ENCODE measurements at places on chromosomes 6 and 20. TPM values are rescaled to one million over a fixed set of nuclear protein-coding genes. Genes with fewer than 3 reads are reported as not detected.

GRCh38 chr6:125791151-125791819, 525 bp downstream of the NCOA7 start:
- DNase-seq: no peak

DNA sequence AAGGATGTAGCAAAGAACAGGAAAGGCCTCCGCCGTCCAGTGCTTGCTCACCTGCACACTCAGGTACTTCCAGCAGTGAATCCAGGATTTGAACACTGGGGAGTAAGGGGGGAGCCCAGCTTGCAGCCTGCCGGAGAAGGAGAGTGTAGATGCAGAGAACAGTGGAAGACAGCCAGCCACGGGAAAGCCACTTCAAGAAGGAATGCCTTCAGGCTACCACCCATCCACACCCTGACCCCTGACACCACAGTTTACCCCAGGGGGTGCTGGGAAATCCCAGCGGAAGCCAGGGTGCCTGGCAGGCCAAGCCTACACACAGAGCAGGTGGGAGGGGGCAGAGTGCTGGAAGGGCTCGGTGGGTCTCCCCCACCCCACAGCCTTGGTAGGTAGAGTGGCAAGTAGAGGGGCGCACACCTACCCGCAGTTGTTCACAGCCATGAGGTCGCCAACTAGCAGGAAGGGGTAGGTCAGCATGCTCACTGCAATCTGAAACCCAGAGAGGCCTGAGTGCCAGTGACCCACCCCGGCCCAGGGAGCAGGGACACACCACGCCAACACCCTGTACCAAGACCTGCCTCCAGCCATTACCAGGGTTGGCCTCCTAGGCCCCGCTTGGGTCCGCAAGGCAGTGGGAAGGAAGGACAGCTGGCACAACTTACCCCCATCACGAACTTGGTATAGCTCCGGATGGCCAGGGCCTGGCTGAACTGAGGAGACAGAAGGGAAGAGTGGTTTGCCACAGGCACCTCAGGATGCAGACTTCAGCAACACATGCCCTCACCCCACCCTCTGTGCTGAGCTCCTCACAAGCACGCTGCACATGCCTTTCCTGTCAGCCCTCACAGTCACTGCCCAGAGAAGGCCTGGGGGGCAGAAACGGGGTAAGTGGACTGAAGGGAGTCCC, 15.7 kb downstream of the PI16 start:
- no peak for DNase-seq

DNA sequence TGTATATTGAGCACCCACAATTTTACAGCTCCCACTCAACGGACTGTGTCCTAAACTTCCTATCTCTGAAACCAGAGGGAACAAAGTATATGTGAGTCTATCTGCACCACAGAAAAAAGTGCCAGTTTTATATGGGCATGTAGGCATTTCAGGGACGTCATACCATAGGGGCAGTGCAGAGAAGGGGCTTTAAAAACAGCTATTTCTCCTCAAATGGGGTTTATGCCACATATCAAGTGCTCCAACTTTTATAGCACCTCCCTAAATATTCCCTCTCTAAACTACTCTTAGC, 28.9 kb upstream of the ASF1A start:
- DNase-seq: no peak

GRCh38 chr20:7348253-7348652, 580.8 kb downstream of the BMP2 start:
- no peak for DNase-seq

BTN3A1 gene
- 11.2 TPM for total RNA-seq

ZKSCAN3 gene
- 4.0 TPM for total RNA-seq

DNA sequence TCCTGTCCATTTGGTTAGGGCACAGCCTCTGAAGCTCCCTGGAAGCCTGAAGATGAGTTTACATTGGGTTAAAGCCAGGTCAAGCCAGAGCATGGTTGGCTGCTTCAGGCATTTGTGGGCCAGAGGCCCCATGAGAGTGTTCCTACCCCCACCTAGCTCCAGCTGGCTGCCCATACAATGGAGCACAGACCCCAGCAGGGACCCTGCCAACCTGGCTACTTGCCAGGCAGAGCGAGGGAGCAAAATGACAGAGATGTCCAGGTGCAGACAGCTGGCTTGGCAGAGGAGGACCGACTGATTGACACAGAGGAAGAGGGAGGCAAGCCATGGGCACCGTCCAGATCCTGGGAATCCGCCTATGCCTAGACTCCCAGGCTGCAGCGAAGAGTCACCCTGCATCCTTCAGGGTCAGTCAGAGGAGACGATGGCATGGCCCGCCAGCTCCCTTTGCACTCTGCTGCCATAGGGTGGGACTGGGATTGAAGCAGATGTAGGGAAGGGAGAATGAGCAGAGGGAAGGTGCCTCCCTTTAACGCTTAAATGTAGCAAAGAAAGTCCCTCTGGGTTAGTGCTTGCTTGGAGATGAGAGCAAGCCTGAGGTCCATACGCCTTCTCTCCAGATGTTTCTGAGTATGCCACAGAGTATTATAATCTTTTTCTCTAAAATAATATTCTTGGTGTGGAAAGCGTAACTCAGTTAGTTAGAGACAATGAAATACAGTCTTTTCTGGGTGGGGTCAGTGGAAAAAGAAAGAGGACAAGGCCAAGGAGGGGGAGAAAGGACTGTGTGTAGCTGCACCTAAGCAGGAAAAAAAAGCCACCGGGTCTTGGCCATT, 77.6 kb upstream of the FYN start:
- DNase-seq: peak; percentile 62

- DNase-seq: no peak
Observed at GRCh38 chr6:56507517-56507916, 135.2 kb downstream of the DST start.

GPR63 gene
- total RNA-seq: 0.65 TPM

DNA sequence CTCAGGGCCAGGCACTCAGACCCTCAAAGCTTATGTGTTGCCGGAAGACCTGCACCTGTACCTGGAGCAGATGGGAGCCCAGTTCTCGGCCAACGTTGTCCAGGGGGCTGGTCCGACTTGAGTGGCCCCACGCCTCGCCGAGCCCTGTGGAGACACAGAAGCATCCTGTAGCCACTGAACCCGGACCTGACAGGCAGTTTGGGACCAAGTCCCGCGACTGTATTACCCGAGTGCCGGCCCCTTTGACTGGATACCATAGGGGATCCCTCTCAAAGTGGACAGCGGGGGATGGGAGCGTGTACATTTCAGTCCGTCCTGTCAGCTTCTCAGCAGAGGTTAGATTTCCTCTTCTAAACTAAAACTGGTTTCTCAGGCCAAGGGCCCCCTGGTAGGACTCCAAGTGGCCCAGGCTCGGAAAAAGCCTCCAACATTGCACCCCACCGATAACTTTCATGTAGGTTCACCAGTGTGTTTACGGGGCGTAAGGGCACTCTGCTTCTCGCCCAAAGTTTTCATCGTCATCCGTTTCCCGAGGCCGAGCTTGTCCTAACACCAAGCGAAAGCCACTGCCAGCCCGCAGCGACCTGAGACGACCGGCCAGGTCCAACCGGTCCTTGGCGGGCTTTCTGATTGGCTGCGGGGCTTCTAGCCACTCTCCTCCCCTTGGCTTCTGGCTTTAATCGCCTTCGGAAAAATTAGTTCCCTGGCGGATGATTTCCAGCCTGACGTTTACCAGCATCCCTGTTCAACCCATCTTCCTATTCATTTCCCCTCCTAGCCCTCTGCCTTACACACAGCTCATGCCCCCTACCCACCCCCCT, 10.8 kb downstream of the SIM1 start:
- no peak for DNase-seq

HLA-F gene
- 32.6 TPM for total RNA-seq
